ENCODE measurements at places on chromosomes 3 and 15. TPM values are rescaled to one million over a fixed set of nuclear protein-coding genes. Genes with fewer than 3 reads are reported as not detected.
A peak's percentile ranks its signal among the peaks of the same experiment; 100 is the strongest.

DNA sequence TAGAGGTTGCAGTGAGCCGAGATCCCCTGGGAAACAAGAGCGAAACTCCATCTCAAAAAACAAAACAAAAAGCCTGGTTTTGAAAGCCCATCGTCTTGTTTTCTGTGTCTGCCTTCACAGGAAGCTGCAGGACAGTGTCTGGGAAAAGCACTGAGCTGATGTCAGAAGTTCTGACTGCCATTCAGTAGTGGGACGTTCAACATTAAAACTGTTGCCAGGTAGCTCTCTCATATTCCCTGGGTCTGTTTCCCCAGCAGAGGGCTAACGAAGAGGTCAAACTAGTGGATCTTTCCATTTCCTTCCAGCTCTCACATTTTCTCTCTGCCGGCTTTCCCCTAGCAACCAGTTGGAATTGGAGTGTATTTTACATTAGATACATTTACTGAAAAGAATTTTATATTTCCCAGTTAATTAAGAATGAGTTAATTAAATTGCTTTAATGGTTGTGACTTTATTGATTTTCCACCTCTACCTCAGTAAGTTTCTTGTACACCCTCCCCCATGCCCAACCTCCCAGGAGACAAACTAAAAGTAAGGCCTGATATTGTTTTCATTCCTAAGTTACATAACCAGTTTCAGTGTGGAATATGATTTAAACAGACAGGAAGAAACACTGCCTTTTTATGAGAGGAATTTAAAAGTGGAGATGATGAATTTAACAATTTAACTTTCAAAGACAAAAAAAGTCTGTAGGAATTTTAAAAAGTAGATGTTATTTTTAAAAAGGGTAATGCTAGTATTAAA is 29.9 kb downstream of the RCN2 start:
- no peaks in the 10 kb centered on the region for H3K4me1 ChIP-seq
- H3K36me3 ChIP-seq, result no peaks in the 10 kb centered on the region
- no peak overlapping the region for H3K27ac ChIP-seq

- H3K36me3 ChIP-seq, result no peaks in the 10 kb centered on the region
- H3K4me1 ChIP-seq, result peaks cover 13% of the 10 kb centered on the region
- no peak overlapping the region for H3K4me3 ChIP-seq
These were observed 30.2 kb upstream of the ZNF609 start for GRCh38 chr15:64430000-64430735.

GRCh38 chr15:56351957-56352506 is 13.2 kb upstream of the TEX9 start:
- no peaks in the 10 kb centered on the region for H3K4me1 ChIP-seq
- no peaks in the 10 kb centered on the region for H3K27me3 ChIP-seq
- H3K36me3 ChIP-seq, result no peaks in the 10 kb centered on the region
- H3K27ac ChIP-seq, result no peak overlapping the region
- DNase-seq, result no peak

GRCh38 chr3:84209474-84209873 is 749.3 kb upstream of the CADM2 start:
- no peak overlapping the region for H3K27ac ChIP-seq
- no peak overlapping the region for H3K4me3 ChIP-seq
- no peaks in the 10 kb centered on the region for H3K36me3 ChIP-seq
- no peaks in the 10 kb centered on the region for H3K4me1 ChIP-seq

DNA sequence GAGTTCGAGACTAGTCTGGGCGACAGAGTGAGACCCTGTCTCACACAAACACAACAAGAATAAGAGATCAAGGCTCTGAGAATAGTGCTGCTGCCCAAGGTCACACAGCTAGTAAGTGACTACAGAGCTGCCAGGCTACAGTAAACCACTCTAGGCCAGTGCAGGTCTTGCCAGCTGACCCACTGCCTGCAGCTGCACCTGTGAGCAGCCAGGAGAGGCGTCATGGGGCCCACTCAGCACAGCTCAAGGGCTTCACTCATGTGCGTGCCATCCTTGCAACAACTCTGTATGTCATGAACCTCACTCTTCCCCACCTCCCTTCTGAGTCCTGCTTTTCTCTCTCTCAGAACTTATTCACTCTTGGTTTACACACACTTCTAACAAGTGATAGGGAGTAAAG is 176.7 kb downstream of the SMAD6 start:
- no peaks in the 10 kb centered on the region for H3K36me3 ChIP-seq
- no peak for DNase-seq
- H3K27me3 ChIP-seq, result no peaks in the 10 kb centered on the region
- peaks cover 10% of the 10 kb centered on the region for H3K4me1 ChIP-seq
- no peak overlapping the region for H3K27ac ChIP-seq

GRCh38 chr15:85963262-85963760 is 116.4 kb upstream of the AGBL1 start:
- H3K36me3 ChIP-seq, result no peaks in the 10 kb centered on the region
- DNase-seq, result no peak
- H3K4me1 ChIP-seq, result no peaks in the 10 kb centered on the region
- no peaks in the 10 kb centered on the region for H3K27me3 ChIP-seq
- H3K4me3 ChIP-seq, result no peak overlapping the region

DNA sequence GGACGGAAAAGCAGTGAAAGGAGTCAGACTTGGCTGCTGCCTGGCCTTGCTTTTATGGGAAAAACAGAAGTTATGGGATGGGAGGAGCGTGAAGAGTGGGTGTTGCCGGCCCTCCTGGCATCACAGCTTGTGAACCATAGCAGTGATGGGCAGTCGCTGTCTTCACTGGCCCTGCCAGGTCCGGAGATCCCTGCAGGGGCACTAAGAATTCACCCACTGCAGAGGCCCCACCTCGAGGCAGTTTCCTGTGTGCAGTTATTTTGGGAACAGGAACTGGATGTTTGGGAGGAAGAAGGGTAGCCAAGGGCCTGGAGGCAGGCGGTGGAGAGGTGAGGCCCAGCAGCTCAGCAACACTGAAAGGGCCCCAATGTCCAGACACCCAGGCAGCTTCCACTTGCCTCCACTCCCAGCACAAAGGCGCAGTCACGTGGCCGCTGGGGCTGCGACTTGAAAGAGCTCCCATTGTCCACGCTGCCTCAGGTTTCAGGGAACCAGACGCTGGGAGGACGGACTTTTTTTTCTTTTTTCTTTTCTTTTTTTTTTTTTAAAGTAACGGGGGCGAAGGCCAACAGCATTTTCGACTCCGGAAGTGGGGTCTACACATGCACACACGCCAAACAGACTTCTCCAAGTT is 255.6 kb downstream of the ZNF621 start:
- no peak overlapping the region for H3K4me3 ChIP-seq
- H3K36me3 ChIP-seq, result no peaks in the 10 kb centered on the region
- no peaks in the 10 kb centered on the region for H3K27me3 ChIP-seq
- peak; percentile 64 for DNase-seq
- peak overlapping the region; percentile 72 for H3K27ac ChIP-seq

GRCh38 chr3:72977060-72977808 is 19.4 kb upstream of the PPP4R2 start:
- no peak overlapping the region for H3K4me3 ChIP-seq
- no peaks in the 10 kb centered on the region for H3K36me3 ChIP-seq
- H3K4me1 ChIP-seq, result peaks cover 4% of the 10 kb centered on the region
- no peaks in the 10 kb centered on the region for H3K27me3 ChIP-seq

GRCh38 chr3:12895391-12896062 is 54.2 kb upstream of the RPL32 start:
- DNase-seq, result no peak
- H3K4me1 ChIP-seq, result no peaks in the 10 kb centered on the region
- H3K4me3 ChIP-seq, result no peak overlapping the region
- no peaks in the 10 kb centered on the region for H3K27me3 ChIP-seq
- peaks cover 33% of the 10 kb centered on the region for H3K36me3 ChIP-seq
- no peak overlapping the region for H3K27ac ChIP-seq

GRCh38 chr3:64291345-64291744 is 66.1 kb upstream of the PRICKLE2 start:
- H3K27me3 ChIP-seq, result no peaks in the 10 kb centered on the region
- H3K4me1 ChIP-seq, result peaks cover 19% of the 10 kb centered on the region
- no peaks in the 10 kb centered on the region for H3K36me3 ChIP-seq
- peak overlapping the region; percentile 13 for H3K27ac ChIP-seq
- no peak overlapping the region for H3K4me3 ChIP-seq

DNA sequence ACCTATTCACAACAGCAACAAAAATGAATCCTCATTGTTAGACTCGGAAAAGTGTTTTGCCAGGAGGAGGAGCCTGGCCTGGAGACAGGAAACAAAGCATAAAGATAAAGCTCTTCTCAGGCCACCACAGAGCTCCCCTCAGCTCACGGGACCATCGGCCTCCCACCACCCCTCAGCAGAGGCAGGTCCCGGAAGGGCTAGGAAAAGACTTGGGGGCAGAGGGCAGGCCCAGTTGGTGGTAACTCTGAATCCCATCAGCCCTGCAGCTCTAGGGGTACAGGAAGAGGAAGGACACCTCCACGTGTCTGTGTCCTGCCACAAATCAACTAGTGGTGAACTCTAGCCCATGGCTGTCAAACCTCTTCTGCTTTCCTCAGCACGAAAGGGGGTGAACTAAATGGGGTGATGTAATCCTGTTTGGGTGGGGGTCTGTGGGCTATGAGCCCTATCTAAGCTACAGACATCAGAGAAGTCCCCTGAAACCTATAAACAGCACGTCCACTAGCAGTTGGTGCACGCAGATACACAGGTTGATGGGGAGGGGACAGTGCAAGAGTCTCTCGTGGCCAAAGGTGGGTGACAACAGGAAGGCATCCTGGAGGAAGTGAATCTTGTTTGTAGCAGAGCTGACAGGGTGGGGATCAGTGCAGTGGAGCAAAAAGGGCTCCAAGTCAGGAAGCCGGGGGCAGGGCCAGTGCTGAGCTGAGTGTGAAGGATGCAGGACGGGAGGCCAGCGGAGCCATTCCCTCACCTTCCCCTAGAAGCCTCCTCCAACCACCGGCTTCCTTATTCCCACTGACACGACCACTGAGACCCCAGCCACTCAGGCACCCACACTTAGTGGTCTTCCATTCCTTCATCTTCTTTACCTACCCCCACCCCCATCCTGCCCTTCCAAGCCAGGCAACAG is 111.1 kb upstream of the HACD2 start:
- H3K4me1 ChIP-seq, result peaks cover 44% of the 10 kb centered on the region
- H3K4me3 ChIP-seq, result no peak overlapping the region
- DNase-seq, result no peak
- H3K27me3 ChIP-seq, result no peaks in the 10 kb centered on the region
- peak overlapping the region; percentile 73 for H3K27ac ChIP-seq

- H3K4me3 ChIP-seq, result no peak overlapping the region
- no peaks in the 10 kb centered on the region for H3K36me3 ChIP-seq
- no peaks in the 10 kb centered on the region for H3K27me3 ChIP-seq
- H3K4me1 ChIP-seq, result no peaks in the 10 kb centered on the region
These were observed 188.2 kb downstream of the VPS13C start for GRCh38 chr15:61871926-61872522.

Gene TMEM158
- polyA plus RNA-seq, result 3.0 TPM

Gene TTLL13
- 0.81 TPM for polyA plus RNA-seq

Gene SLCO2A1
- 47.2 TPM for polyA plus RNA-seq

Gene SERPINI1
- polyA plus RNA-seq, result 11.7 TPM

Gene PLSCR5
- polyA plus RNA-seq, result not detected

Gene AQR
- 44.1 TPM for polyA plus RNA-seq

Gene ZNF80
- polyA plus RNA-seq, result not detected
